Activated naive CD4-positive, alpha-beta T cell treated with anti-CD3 and anti-CD28 coated beads, Interleukin-2, amount 10 ng/mL, durations not matched to agents 5 hours and 36 hours (primary cell): ENCODE measurements at places on chromosomes 13 and 19. TPM values are rescaled to one million over a fixed set of nuclear protein-coding genes. Genes with fewer than 3 reads are reported as not detected.

LRRC4B gene
- not detected for total RNA-seq

CDX2 gene
- not detected for total RNA-seq

ARHGEF18 gene
- total RNA-seq: 42.5 TPM

ZNF610 gene
- total RNA-seq: 1.1 TPM

COX6B2 gene
- total RNA-seq: 0.14 TPM

PDX1 gene
- total RNA-seq: not detected

CLDND2 gene
- total RNA-seq: 1.9 TPM

DOCK6 gene
- total RNA-seq: 0.28 TPM

NUDT19 gene
- 15.5 TPM for total RNA-seq

RTBDN gene
- not detected for total RNA-seq

SELENOV gene
- total RNA-seq: not detected

AKT1S1 gene
- 20.9 TPM for total RNA-seq

HCN2 gene
- total RNA-seq: 5.2 TPM

ZBTB45 gene
- 16.1 TPM for total RNA-seq

OR10H3 gene
- not detected for total RNA-seq

TMEM190 gene
- not detected for total RNA-seq

TNNI3 gene
- total RNA-seq: not detected

ASF1B gene
- 80.3 TPM for total RNA-seq

FAAP24 gene
- 4.2 TPM for total RNA-seq
